ENCODE measurements at places on chromosomes 1 and 21.

GRCh38 chr1:54024358-54024757, 6.4 kb upstream of the LDLRAD1 start:
- DNase-seq, result no peak

GRCh38 chr1:243217349-243217748, 37.7 kb downstream of the CEP170 start:
- DNase-seq, result no peak

- no peak for DNase-seq
These were observed 2.8 kb downstream of the ARHGEF2 start for GRCh38 chr1:155975375-155976061.

- no peak for DNase-seq
These were observed 14.0 kb downstream of the AGRN start for GRCh38 chr1:1033731-1034438.

- no peak for DNase-seq
These were observed 402.7 kb upstream of the ADGRL2 start for GRCh38 chr1:81398041-81398440.

GRCh38 chr1:76259270-76259669, 184.7 kb downstream of the ST6GALNAC3 start:
- no peak for DNase-seq

- no peak for DNase-seq
These were observed 4.3 kb downstream of the PEA15 start for GRCh38 chr1:160209321-160210046.

DNA sequence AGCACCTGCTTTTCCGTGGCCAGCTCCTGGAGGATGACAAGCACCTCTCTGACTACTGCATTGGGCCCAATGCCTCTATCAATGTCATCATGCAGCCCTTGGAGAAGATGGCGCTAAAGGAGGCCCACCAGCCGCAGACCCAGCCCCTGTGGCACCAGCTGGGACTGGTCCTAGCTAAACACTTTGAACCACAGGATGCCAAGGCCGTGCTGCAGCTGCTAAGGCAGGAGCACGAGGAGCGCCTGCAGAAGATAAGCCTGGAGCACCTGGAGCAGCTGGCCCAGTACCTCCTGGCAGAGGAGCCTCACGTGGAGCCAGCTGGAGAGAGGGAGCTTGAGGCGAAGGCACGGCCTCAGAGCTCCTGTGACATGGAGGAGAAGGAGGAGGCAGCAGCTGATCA, 413 bp downstream of the UBL4B start:
- no peak for DNase-seq

- DNase-seq, result no peak
These were observed 47.2 kb upstream of the SYT14 start for GRCh38 chr1:209890641-209891330.

DNA sequence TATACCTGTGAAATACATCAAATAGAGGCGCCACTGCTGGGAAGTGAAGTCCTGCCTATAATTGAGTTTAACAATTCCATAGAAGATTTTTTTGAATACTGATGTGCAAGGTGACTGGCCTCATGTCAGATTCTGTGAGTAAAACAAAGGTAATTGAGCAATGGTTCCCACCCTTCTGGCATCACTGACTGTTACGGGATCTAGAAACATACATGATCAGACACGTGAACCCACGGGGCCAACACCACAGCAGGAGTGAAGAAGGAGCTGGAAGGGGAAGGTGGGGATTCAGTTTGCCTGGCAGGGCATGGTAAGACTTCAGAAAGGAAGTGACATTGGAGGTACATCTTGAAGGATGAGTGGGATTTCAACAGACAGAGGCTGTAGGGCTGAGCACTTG, 270.2 kb downstream of the DISC1 start:
- DNase-seq, result no peak

GRCh38 chr1:234645474-234645953, 35.5 kb upstream of the IRF2BP2 start:
- no peak for DNase-seq

DNA sequence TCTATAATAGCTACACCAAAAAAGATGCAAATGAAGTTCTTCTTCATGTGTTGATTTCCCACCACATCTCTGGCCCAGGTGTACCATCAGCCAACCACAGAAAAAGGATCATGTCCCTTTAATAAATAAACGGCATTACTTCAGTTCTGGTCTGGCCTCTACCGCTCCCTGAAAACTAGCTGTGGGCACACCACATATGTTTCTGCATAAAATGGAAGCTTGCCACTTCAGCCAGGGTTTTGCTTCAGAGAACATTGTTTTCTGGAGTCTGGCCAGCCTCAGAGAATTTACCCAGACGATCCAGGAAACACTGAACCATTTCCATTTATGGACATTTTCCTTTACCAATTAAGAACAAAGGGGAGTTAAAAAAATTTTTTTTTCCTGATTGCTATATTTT, 5.8 kb upstream of the LAMC2 start:
- DNase-seq, result no peak

- DNase-seq, result no peak
These were observed 15.9 kb downstream of the PDXK start for GRCh38 chr21:43734928-43735229.

DNA sequence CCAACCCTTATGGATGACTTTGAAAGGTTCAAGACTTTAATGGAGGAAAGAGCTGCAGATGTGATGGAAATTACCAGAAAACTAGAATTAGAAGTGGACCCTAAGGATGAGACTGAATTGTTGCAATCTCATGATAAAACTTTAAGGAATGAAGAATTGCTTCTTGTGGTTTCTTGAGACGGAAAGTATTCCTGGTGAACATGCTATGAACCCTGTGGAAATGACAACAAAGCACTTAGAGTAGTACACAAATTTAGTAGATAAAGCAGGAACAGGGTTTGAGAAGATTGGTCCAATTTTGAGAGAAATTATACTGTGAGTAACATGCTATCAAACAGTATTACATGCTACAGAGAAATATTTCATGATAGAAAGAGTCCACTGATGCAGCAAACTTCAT, 215.4 kb downstream of the OMA1 start:
- no peak for DNase-seq

GRCh38 chr1:207304710-207305488, 16.6 kb upstream of the CD55 start:
- peak; percentile 67 for DNase-seq

- DNase-seq, result no peak
These were observed 2.5 kb downstream of the FNDC10 start for GRCh38 chr1:1597275-1597930.

DNA sequence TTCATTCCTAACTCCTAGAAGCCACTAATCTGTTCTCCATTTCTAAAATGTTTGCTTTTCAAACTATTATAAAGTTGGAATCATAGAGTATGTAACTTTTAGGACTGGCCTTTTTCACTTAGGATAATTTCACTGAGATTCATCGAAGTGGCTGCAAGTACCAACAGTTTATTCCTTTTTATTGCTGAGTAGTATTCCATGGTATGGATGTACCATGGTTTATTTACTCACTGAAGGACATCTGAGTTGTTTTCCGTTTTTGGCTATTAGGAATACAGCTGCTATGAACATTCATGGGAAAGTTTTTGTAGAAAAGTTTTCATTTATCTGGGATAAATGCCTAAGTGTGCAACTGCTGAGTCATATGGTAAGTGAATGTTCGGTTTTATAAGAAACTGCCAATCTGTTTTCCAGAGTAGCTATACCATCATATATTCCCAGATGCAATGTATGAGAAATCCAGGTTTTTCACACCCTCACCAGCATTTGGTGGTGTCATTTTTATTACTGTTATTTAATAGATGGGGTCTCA, 66.3 kb downstream of the SLC27A3 start:
- no peak for DNase-seq

- no peak for DNase-seq
These were observed 308.8 kb downstream of the KIF26B start for GRCh38 chr1:245463392-245464165.

DNA sequence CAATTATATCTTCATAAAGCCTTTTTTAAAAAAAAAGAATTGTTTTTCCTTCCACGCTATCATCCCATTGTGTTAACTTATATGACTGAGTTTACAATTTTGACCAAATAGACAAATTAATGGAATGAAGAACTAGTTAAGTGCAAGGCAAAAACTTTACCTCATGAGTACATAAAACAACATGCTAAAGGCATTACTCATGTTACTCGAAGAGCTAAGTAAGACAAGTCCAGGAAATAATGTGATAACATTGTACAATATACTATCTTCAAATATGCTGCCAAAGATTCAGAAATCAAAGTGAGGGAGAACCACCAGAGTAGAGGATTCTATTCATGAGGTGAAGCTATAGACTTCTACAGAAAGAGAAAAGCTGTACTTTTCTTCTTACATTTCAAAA, 24.2 kb upstream of the DYNLT5 start:
- no peak for DNase-seq

Data from LoVo (cell line).